ENCODE measurements at places on chromosomes 3 and 15. TPM values are rescaled to one million over a fixed set of nuclear protein-coding genes. Genes with fewer than 3 reads are reported as not detected.

- no peaks in the 10 kb centered on the region for H3K4me1 ChIP-seq
- no peaks in the 10 kb centered on the region for H3K27me3 ChIP-seq
- no peak for DNase-seq
- no peak overlapping the region for H3K27ac ChIP-seq
- no peak overlapping the region for H3K4me3 ChIP-seq
Measured at GRCh38 chr3:125602752-125603649, 7.7 kb upstream of the OSBPL11 start.

GRCh38 chr3:140467104-140467577, 210.7 kb upstream of the TRIM42 start:
- H3K4me3 ChIP-seq = no peak overlapping the region
- peaks cover 4% of the 10 kb centered on the region for H3K4me1 ChIP-seq
- peak; percentile 40 for DNase-seq
- no peak overlapping the region for H3K27ac ChIP-seq

GRCh38 chr3:15959434-15959811, 161.6 kb upstream of the ANKRD28 start:
- no peak for DNase-seq
- no peaks in the 10 kb centered on the region for H3K27me3 ChIP-seq
- H3K4me1 ChIP-seq = no peaks in the 10 kb centered on the region
- H3K36me3 ChIP-seq = no peaks in the 10 kb centered on the region

DNA sequence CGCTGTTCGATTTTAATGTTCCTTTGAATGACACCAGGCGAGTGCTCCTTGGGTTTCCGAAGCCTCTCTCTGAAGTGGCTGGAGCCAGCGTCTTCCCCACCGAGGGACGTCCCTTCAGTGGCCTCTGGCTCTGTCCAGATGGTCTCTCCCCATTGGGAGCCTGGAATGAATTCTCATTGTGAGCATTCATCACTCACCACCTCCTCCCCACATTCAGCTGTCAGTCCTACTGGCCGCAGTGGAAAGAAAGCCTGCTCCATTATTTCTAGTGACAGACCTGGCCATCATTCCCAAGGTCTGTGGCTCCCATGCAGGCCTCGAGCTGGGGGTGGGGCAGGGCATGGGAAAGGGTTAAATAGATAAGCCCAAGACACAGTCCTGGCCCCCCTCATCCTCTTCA, 35.2 kb downstream of the ZNF710 start:
- H3K27me3 ChIP-seq = no peaks in the 10 kb centered on the region
- no peak for DNase-seq
- H3K27ac ChIP-seq = peak overlapping the region; percentile 81
- H3K4me3 ChIP-seq = no peak overlapping the region
- H3K4me1 ChIP-seq = peaks cover 80% of the 10 kb centered on the region

- H3K36me3 ChIP-seq = no peaks in the 10 kb centered on the region
- no peak overlapping the region for H3K27ac ChIP-seq
- no peak for DNase-seq
Measured at GRCh38 chr3:87158823-87159222, 68.3 kb upstream of the CHMP2B start.

- no peak for DNase-seq
- H3K27me3 ChIP-seq = peaks cover 9% of the 10 kb centered on the region
- H3K36me3 ChIP-seq = no peaks in the 10 kb centered on the region
- H3K27ac ChIP-seq = no peak overlapping the region
Measured at GRCh38 chr3:93961489-93961888, 12.2 kb downstream of the PROS1 start.

DNA sequence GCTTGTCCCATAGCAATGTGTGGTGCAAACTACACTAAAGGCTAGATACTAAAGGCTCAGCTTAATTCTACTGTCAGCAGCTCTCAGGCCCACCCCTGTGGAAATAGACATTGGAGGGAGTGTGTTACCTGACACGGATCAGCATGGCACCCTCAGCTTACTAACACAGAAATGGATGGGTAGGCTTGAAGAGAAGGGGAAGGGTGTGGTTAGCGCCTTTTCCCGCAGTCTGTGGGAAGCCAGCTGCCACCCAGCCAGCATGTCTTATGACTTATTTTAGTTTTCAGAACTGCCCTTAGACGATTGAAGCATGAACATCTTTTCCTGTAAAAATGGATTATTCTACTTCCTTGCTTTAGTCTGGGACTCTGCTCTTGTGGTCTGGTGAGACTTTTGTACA, 25.8 kb upstream of the ADPGK start:
- H3K4me3 ChIP-seq = no peak overlapping the region
- H3K27ac ChIP-seq = no peak overlapping the region
- H3K4me1 ChIP-seq = peaks cover 6% of the 10 kb centered on the region
- H3K27me3 ChIP-seq = peaks cover 6% of the 10 kb centered on the region

DNA sequence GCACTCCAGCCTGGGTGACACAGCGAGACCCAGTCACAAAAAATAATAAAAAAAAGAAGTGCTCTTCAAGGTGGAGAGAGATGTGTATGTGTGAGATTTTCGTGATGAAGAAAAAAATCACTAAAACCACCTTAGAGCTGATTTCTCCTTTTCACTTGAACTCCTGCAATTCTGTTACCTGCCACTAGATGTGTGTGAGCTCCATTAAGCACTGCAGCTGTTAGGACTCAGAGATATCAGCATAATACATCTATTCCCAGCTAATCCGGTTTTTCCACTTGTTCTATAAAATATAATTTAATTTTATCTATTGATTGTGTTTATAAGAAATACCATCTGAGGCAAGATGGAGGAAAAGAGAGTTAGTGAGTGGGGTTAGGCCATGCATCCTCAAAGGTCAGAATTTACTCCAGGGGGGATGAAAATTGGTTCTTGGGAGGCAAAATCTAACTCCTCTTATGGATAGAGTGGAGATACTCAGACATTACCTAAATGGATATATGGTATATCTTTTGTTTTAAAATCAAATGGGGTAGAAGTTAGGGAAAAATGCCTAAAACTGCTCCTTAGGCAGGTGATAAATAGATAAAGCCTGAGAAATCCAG, 152.7 kb downstream of the IL20RB start:
- H3K36me3 ChIP-seq = no peaks in the 10 kb centered on the region
- no peak overlapping the region for H3K4me3 ChIP-seq
- H3K27me3 ChIP-seq = peaks cover 8% of the 10 kb centered on the region

- DNase-seq = no peak
- H3K4me1 ChIP-seq = peaks cover 8% of the 10 kb centered on the region
- H3K36me3 ChIP-seq = no peaks in the 10 kb centered on the region
Measured at GRCh38 chr3:134372396-134373270, 1.6 kb downstream of the AMOTL2 start.

The EFCAB12 gene
- total RNA-seq = 0.65 TPM

The TP63 gene
- total RNA-seq = 0.07 TPM

The TMEM212 gene
- total RNA-seq = not detected

The GP9 gene
- total RNA-seq = not detected

The ZPLD1 gene
- not detected for total RNA-seq

The GPR176 gene
- 0.16 TPM for total RNA-seq
